ENCODE measurements at places on chromosomes 6 and 20. TPM values are rescaled to one million over a fixed set of nuclear protein-coding genes. Genes with fewer than 3 reads are reported as not detected.
A peak's percentile ranks its signal among the peaks of the same experiment; 100 is the strongest.

Gene LINC00237
- not detected for total RNA-seq

Gene CNBD2
- 4.1 TPM for total RNA-seq

Gene HLA-DRA
- total RNA-seq, result 143 TPM

Gene RAD21L1
- not detected for total RNA-seq

Gene NRSN1
- not detected for total RNA-seq

Gene SMPDL3A
- 9.2 TPM for total RNA-seq

Gene ME1
- total RNA-seq, result 20.0 TPM

Gene MTFR2
- not detected for total RNA-seq

Gene TRIM40
- total RNA-seq, result not detected

Gene ENPP3
- total RNA-seq, result 1.5 TPM

Gene MYBL2
- total RNA-seq, result 0.20 TPM

Gene FKBP1C
- total RNA-seq, result not detected

DNA sequence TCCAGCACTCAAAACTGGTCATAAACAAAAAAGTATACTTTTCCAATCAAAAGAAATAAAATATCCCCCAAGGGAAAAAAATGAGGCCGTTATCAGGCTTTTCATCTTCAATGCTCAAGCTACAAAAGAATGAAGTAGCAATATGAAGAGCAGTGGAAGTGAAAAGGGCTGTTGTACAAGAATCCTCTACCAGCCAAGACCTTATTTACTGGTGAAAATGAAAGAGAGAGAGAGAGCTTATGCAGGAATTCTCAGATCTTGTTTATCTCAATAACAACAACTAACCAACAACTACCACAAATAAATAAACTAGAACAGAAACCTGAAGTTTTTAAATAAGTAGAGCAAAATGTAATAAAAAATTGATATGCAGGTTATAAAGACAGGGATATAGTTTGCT lies 400.6 kb downstream of the HDGFL1 start:
- no peaks in the 10 kb centered on the region for H3K27me3 ChIP-seq
- H3K27ac ChIP-seq, result no peak overlapping the region
- no peaks in the 10 kb centered on the region for H3K4me1 ChIP-seq
- no peaks in the 10 kb centered on the region for H3K36me3 ChIP-seq
- no peak for ATAC-seq
- no peak overlapping the region for H3K4me3 ChIP-seq

- no peaks in the 10 kb centered on the region for H3K27me3 ChIP-seq
- H3K36me3 ChIP-seq, result no peaks in the 10 kb centered on the region
- H3K4me3 ChIP-seq, result no peak overlapping the region
- no peak for ATAC-seq
- H3K27ac ChIP-seq, result no peak overlapping the region
These were observed 48.2 kb upstream of the LRRC1 start for GRCh38 chr6:53746442-53747103.

- no peak overlapping the region for H3K4me3 ChIP-seq
- H3K27me3 ChIP-seq, result no peaks in the 10 kb centered on the region
- no peak overlapping the region for H3K27ac ChIP-seq
These were observed 150.0 kb upstream of the MARCKS start for GRCh38 chr6:113707194-113707593.

- ATAC-seq, result no peak
- no peaks in the 10 kb centered on the region for H3K4me1 ChIP-seq
- peaks cover 56% of the 10 kb centered on the region for H3K36me3 ChIP-seq
- no peak overlapping the region for H3K27ac ChIP-seq
- no peak overlapping the region for H3K4me3 ChIP-seq
These were observed 81.7 kb downstream of the PREP start for GRCh38 chr6:105321207-105321606.

GRCh38 chr6:2943564-2943955 lies 27.8 kb downstream of the SERPINB6 start:
- no peak overlapping the region for H3K4me3 ChIP-seq
- H3K4me1 ChIP-seq, result no peaks in the 10 kb centered on the region
- peaks cover 24% of the 10 kb centered on the region for H3K36me3 ChIP-seq
- no peaks in the 10 kb centered on the region for H3K27me3 ChIP-seq
- ATAC-seq, result no peak

GRCh38 chr6:40922281-40922680 lies 116.7 kb downstream of the UNC5CL start:
- no peak for ATAC-seq
- H3K27ac ChIP-seq, result no peak overlapping the region
- H3K4me1 ChIP-seq, result no peaks in the 10 kb centered on the region

GRCh38 chr6:34027445-34027936 lies 118.4 kb downstream of the GRM4 start:
- H3K36me3 ChIP-seq, result no peaks in the 10 kb centered on the region
- no peak overlapping the region for H3K4me3 ChIP-seq
- no peaks in the 10 kb centered on the region for H3K4me1 ChIP-seq
- ATAC-seq, result peak; percentile 32
- no peak overlapping the region for H3K27ac ChIP-seq
- peaks cover 71% of the 10 kb centered on the region for H3K27me3 ChIP-seq

- H3K27me3 ChIP-seq, result peaks cover 10% of the 10 kb centered on the region
- no peaks in the 10 kb centered on the region for H3K36me3 ChIP-seq
- H3K27ac ChIP-seq, result no peak overlapping the region
These were observed 2.2 kb downstream of the HMGCLL1 start for GRCh38 chr6:55576811-55577210.

DNA sequence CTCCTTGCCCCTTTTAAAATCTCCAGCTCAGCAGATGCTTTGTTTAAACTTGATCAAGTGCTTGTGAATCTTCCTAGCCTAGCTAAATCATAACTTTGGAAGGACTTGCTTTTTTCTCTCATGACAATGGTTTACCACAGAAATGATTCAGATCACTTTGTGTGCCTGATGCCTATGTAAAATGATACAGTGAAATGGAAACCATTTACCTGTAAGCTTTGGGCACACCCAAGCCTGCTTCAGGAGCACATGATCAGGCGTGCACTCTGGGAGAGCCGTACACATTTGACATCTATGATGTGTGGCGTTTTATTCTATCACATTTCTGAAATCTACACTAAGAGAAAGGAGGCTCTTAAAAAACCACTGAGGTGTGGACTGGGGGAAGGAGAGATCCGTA lies 41.1 kb downstream of the PTPN1 start:
- peaks cover 11% of the 10 kb centered on the region for H3K36me3 ChIP-seq
- no peaks in the 10 kb centered on the region for H3K4me1 ChIP-seq
- no peak overlapping the region for H3K4me3 ChIP-seq
- H3K27ac ChIP-seq, result no peak overlapping the region
- ATAC-seq, result no peak

- H3K4me3 ChIP-seq, result no peak overlapping the region
- H3K27me3 ChIP-seq, result no peaks in the 10 kb centered on the region
- no peak for ATAC-seq
- H3K36me3 ChIP-seq, result no peaks in the 10 kb centered on the region
These were observed 44.6 kb upstream of the KCNK16 start for GRCh38 chr6:39366931-39367618.

GRCh38 chr20:19602675-19603375 lies 155.2 kb upstream of the RIN2 start:
- H3K36me3 ChIP-seq, result no peaks in the 10 kb centered on the region
- no peak for ATAC-seq
- no peak overlapping the region for H3K4me3 ChIP-seq
- H3K27me3 ChIP-seq, result no peaks in the 10 kb centered on the region

- H3K36me3 ChIP-seq, result no peaks in the 10 kb centered on the region
- no peak overlapping the region for H3K27ac ChIP-seq
- H3K4me1 ChIP-seq, result no peaks in the 10 kb centered on the region
These were observed 148.2 kb upstream of the AKAP12 start for GRCh38 chr6:151091571-151091970.

- H3K4me1 ChIP-seq, result peaks cover 17% of the 10 kb centered on the region
- no peaks in the 10 kb centered on the region for H3K36me3 ChIP-seq
These were observed at the start of gene POPDC3 for GRCh38 chr6:105179244-105180065. POPDC3 (minus strand) TSS chr6:105180014; CDS start chr6:105161909, 18,105 bp downstream.

GRCh38 chr20:10370091-10370887 lies 63.7 kb downstream of the MKKS start:
- H3K27me3 ChIP-seq, result no peaks in the 10 kb centered on the region
- no peak overlapping the region for H3K4me3 ChIP-seq
- no peak for ATAC-seq

DNA sequence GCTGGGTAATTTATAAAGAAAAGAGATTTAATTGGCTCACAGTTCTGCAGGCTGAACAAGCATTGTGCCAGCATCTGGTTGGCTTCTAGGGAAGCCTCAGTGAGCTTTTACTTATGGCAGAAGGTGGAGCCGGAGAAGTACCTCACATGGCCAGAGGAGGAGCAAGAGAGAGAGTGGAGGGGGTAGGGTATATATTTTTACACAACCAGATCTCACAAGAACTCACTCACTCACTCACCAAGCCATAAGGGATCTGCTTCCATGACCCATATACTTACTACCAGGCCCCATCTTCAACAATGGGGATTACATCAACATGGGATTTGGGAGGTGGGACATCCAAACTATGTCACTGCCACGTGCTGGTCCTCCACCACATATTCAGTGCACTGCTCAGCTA lies 152.6 kb upstream of the PRND start:
- no peak for ATAC-seq
- no peaks in the 10 kb centered on the region for H3K4me1 ChIP-seq
- no peaks in the 10 kb centered on the region for H3K36me3 ChIP-seq
- H3K27ac ChIP-seq, result no peak overlapping the region
- no peak overlapping the region for H3K4me3 ChIP-seq

- peak overlapping the region; percentile 99 for H3K27ac ChIP-seq
- peak overlapping the region; percentile 78 for H3K4me3 ChIP-seq
- H3K27me3 ChIP-seq, result no peaks in the 10 kb centered on the region
- H3K36me3 ChIP-seq, result no peaks in the 10 kb centered on the region
- peak; percentile 17 for ATAC-seq
These were observed 1.5 kb downstream of the ARID1B start for GRCh38 chr6:156778454-156779205.

GRCh38 chr6:157518397-157519250 lies 137.6 kb downstream of the ZDHHC14 start:
- H3K27me3 ChIP-seq, result no peaks in the 10 kb centered on the region
- ATAC-seq, result peak; percentile 34
- no peak overlapping the region for H3K4me3 ChIP-seq
- H3K27ac ChIP-seq, result no peak overlapping the region
- H3K4me1 ChIP-seq, result no peaks in the 10 kb centered on the region
- no peaks in the 10 kb centered on the region for H3K36me3 ChIP-seq

DNA sequence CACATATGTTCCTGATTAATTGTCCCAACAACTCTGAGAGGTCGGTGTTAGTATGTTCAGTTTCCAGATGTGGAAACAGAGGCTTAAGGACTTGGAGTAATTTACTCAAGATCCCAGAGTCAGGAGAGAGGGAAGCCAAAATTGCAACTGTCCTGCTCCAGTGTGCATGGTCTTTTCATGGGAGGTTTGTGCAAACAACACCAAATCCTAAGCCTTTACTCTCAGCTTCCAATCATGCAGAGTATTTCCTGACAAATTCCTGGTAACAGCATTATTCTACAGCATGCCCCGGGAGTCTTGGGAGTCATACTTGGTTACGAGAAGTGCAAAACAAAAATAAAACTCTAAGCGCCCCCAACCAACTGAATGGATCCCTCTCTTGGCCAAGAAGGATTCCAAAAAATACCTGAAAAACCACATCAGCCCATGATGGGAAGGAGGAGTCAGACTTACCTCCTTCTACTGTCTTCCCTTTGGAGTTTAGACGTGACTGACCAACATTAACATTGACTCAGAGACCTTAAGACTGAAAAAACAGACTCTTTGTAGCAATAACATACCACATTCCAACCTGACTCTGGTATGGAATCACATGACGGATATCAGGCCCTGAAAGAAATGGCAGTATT lies 30.8 kb upstream of the PPP1R3G start:
- H3K4me3 ChIP-seq, result no peak overlapping the region
- no peak overlapping the region for H3K27ac ChIP-seq
- H3K27me3 ChIP-seq, result no peaks in the 10 kb centered on the region
- H3K36me3 ChIP-seq, result no peaks in the 10 kb centered on the region

- no peaks in the 10 kb centered on the region for H3K4me1 ChIP-seq
- no peaks in the 10 kb centered on the region for H3K27me3 ChIP-seq
- H3K36me3 ChIP-seq, result no peaks in the 10 kb centered on the region
- no peak overlapping the region for H3K4me3 ChIP-seq
These were observed 191.3 kb downstream of the EPM2A start for GRCh38 chr6:145544041-145544440.

Measured in gastroesophageal sphincter (tissue), 4 donors.